ENCODE measurements at places on chromosomes 12 and 14.

- DNase-seq: peak; percentile 39
Observed at GRCh38 chr14:83842547-83842946, 1687.4 kb upstream of the FLRT2 start.

DNA sequence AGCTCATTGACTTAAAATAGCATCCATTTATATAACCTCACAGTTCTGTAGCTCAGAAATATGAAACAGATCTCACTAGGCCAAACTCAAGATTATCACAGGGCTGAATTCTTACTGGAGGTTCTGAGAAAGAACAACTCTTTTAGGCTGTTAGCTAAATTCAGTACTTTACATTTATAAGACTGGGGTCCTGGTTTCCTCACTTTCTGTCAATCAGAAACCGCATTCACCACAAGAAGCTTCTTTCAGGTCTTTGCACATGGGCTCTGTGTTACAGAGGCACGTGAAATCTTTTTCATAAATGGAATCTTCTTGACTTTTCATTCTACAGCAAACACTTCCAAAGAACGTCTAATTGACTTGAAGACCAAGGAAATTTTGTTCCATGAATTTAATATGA lies 876.3 kb upstream of the FOXG1 start:
- no peak for DNase-seq

DNA sequence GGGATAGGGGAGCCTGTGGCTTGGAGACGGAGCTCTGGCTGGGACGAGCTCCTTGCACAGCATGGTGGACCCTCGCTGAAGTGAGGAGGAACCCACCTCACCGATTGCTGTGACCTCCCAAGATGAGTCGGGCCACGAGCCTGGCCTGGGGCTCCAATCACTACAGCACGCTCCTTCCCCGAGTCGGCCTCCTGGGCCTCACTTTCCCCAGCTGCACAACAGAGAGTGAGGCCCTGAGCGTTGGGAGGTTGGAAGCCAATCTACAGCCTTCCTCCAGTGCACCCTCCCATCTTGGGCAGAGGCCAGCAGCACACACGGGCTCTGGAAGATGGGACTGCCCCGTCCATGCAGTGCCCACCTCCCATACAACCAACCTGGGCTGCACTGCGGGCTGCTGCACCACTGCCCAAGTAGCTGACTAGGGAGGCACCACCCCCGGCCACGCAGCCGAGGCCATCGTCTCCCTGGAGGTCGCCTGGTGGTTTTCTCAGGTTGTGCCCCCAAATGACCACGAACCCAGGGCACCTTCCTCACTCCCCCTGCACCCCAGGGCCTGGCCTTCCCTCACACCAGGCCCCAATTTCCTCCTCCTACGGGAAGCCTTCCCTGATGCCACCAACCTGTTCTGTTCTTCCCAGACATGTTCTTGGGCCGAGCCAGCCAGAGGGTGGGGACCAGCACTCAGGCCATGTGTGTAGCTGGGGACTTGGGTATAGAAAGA lies 152.3 kb upstream of the C14orf180 start:
- no peak for DNase-seq

DNA sequence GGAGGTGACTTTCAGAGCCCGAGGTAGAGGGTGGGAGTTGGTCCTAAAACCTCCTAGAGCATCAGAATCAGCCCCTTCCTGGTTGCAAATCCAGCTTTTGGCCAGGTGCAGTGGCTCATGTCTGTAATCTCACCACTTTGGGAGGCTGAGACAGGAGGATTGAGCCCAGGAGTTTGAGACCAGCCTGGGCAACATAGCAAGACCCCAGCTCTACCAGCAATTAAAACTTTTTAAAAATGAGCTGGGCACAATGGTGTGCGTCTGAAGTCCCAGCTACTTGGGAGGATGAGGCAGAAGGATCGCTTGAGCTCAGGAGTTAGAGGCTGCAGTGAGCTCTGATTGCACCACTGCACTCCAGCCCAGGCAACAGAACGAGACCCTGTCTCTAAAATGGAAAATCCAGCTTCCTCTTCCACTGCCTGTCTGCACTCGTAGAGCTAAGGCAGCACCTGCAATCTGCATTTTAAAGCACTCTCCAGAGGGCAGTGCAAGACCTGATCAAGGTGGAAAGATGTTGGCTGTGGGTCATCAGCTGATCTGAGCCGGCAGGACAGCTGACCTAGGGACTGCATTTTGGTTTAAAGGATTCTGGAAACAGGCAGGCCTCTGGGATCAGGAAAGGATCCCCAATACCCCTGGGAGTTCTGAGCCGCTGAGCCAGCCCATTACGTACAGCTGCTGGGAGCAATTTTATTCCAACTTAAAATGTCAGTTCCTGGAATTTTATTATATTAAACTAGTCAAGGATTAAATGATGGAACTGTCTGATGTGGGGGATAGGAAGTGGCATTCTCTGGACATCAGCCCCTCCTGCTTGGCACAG lies 1.8 kb upstream of the TESC start:
- no peak for DNase-seq

GRCh38 chr12:9049520-9050133 lies 60.3 kb downstream of the KLRG1 start:
- DNase-seq: no peak

DNA sequence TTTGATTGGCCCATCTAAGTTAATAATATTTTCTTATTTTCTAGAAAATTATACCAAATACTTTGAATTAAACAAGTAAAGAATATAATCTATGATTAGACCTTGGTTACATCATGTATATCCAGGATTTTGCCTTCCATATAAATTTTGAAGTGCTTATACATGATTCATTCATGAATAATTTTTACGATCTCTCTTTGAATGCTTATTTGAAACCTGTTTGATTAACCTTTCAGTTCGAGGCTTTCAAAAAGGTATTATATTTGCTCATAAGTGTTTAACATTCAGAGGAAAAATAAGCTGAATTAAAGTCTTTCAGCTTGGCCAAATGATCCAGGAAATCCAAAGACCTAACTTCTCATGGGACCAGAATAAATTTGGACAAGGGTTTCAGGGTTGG lies 495.2 kb upstream of the GARIN6 start:
- DNase-seq: no peak

- peak; percentile 5 for DNase-seq
Observed at GRCh38 chr12:113071135-113072112, 14.9 kb downstream of the DTX1 start.

- no peak for DNase-seq
Observed at GRCh38 chr12:28770322-28770721, 378.8 kb upstream of the FAR2 start.

GRCh38 chr12:92123780-92124688 lies 21.6 kb downstream of the BTG1 start:
- DNase-seq: no peak

DNA sequence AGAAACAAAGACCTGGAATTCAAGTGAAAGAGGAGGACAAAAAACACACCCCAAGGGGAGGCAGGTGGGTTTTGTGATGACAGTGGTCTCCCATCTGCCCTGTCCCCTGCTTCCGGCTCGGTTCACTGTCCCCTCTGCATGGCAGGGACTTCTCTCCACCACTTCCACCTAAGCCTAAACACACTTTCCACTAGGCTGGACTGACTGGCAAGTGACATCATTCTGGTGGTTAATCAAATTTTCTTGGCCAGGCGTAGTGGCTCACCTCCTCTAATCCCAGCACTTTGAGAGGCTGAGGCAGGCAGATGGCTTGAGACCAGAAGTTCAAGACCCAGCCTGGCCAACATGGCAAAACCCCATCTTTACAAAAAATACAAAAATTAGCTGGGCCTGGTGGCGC lies 11.9 kb downstream of the PLEKHG6 start:
- no peak for DNase-seq

GRCh38 chr14:52279408-52279807 lies 11.9 kb downstream of the PTGDR start:
- DNase-seq: no peak

- no peak for DNase-seq
Observed at GRCh38 chr12:102593134-102593533, 112.8 kb upstream of the IGF1 start.

GRCh38 chr14:90060965-90061684 lies 669 bp upstream of the KCNK13 start:
- DNase-seq: no peak

- DNase-seq: no peak
Observed at GRCh38 chr12:13233830-13234641, 37.5 kb downstream of the EMP1 start.
